SJSA1 (cell line): ENCODE measurements at places on chromosomes 3 and 15. TPM values are rescaled to one million over a fixed set of nuclear protein-coding genes. Genes with fewer than 3 reads are reported as not detected.

GRCh38 chr3:151501923-151502632 lies 41.2 kb upstream of the IGSF10 start:
- no peak for DNase-seq
- H3K27me3 ChIP-seq = no peaks in the 10 kb centered on the region
- H3K4me1 ChIP-seq = no peaks in the 10 kb centered on the region
- H3K4me3 ChIP-seq = no peak overlapping the region
- H3K36me3 ChIP-seq = no peaks in the 10 kb centered on the region

DNA sequence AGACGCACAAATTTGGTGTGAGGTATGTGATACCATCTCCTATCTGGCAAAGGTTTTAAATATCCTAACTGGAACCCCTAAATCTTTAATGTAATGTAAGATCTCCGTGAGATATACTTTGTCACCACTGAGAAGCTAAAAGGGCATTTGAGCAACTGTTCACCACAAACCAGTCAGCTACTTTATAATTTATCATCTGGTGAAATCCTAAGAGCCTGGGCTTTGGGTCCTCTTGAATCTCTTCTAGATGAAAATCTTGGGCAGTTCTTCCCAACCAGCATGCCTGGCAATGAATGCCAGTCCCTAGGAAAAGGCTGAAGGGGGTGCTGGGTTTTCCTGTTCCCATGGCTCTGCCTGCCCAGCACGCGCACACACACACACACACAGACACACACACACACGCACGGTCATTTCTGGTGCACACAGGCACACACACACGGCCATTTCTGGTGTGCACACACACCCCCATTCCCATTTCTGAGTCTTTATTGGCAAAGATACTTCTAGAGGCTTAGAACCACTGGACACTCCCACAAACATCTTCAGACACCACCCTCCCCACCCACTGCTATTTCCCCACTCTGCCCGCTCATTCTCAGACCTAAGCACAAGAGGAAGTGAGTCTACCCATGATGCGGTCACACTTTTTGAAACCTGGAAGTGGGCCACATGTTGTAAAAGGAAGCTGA lies 72.6 kb downstream of the MYO1E start:
- no peak overlapping the region for H3K4me3 ChIP-seq
- peaks cover 93% of the 10 kb centered on the region for H3K4me1 ChIP-seq
- H3K27ac ChIP-seq = peak overlapping the region; percentile 78
- DNase-seq = peak; percentile 88
- no peaks in the 10 kb centered on the region for H3K27me3 ChIP-seq
- H3K36me3 ChIP-seq = 0 out of 2 replicates have a peak, but pooled peaks cover 2% of the 10 kb centered on the region

DNA sequence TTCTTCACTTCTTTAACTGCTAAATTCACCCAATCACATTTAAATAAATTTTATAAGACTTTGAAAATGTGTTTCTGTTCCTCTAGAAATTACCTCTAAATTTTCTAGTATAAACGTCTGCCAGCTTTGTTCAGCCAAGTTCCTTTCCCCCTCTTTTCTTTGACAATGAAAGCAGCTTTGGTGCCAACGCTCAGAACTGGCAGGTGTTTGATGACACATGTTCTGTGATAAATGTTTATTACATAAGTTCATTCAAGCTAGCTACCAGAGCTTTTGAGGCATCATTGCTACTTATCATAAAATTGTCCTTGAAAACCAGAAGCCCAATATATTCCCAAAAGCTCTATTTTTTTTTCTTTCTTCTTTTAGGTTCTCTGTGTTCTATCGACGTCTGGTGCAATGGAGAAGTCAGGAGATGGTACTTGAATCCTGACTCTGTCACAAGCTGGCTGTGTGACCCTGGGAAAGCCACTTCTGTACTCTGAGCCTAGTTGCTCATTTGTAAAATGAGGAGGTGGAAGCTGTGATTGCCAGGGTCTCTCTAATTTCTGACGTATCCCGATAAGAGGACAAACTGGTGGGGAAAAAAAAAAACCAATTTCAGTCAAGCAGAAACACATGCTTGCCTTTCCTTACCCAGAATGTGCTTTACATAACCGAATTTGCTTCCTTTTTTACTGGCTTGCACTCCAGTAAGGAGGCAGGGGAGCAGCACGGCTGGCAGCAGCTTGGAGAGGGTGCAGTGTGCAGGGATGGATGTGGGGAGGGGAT lies 187.1 kb upstream of the LPP start:
- H3K4me1 ChIP-seq = peaks cover 1% of the 10 kb centered on the region; the same call in 1 of the 2 replicates
- no peak overlapping the region for H3K4me3 ChIP-seq
- H3K27ac ChIP-seq = no peak overlapping the region

DNA sequence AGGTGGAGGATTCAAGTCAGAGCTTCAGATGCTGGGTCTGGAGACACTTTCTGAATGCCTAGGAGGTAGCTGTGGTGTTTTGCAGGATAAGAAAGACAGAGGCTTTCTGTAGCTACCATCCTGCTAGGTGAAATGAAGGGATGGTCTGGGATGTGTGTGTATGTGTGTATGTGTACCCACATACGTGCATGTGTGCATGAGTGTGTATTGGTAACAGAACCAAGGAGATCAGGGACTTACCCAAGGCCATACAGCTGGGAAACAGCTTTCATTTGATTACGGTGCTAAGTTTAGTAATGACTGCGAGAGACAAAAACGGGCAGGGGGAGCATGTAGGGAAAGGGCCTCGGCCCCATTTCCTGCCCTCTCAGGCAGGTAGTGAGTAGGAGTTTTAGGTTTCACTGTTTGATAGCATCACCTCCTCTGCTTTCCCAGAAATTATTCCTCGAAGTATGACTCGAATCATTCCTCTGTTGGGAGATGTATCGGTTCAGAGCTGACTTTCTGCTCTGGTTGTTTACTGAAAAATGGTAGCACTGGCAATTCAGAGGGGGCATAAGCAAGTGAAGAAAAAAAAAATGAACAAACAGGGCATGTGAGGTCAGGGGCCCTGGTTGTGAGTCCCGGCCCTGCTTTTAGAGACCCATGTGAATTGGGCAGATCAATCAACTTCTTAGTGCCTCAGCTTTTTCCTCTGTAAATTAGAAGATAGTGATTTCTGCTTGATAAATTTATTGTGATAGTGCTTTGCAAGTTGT lies 130.7 kb downstream of the LPP start:
- H3K27ac ChIP-seq = peak overlapping the region; percentile 81; the same call in 1 of the 2 replicates
- H3K4me1 ChIP-seq = peaks cover 58% of the 10 kb centered on the region
- H3K36me3 ChIP-seq = peaks cover 45% of the 10 kb centered on the region
- no peaks in the 10 kb centered on the region for H3K27me3 ChIP-seq
- DNase-seq = no peak
- H3K4me3 ChIP-seq = no peak overlapping the region

- no peak overlapping the region for H3K27ac ChIP-seq
- DNase-seq = no peak
- no peaks in the 10 kb centered on the region for H3K4me1 ChIP-seq
- H3K36me3 ChIP-seq = no peaks in the 10 kb centered on the region
Measured at GRCh38 chr15:93645594-93645993, 556.6 kb upstream of the RGMA start.

DNA sequence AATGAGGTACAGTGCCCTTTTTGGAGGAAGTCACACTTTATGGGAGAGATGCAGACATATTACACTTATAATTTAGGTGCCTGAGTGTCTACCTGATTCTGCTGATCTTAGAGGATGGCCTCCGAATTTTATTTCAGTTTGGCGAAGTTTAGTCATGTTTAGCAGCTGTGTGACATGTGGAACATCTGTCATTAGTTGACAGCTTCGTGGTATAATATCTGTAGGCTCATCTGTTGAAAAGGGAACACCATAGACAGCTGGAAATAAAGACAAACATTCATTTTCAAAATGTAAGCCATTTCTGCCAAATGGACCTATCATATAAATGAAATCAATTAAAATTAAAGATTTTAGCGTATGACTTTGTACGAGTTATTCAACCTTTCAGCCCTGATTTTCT lies 165.4 kb downstream of the CFAP20DC start:
- H3K27me3 ChIP-seq = no peaks in the 10 kb centered on the region
- H3K4me1 ChIP-seq = no peaks in the 10 kb centered on the region; the same call in 1 of the 2 replicates
- H3K36me3 ChIP-seq = no peaks in the 10 kb centered on the region

- no peaks in the 10 kb centered on the region for H3K4me1 ChIP-seq
- H3K27me3 ChIP-seq = no peaks in the 10 kb centered on the region
- no peak for DNase-seq
- H3K36me3 ChIP-seq = no peaks in the 10 kb centered on the region
Measured at GRCh38 chr3:13727890-13728289, 152.0 kb downstream of the WNT7A start.

- H3K27me3 ChIP-seq = no peaks in the 10 kb centered on the region
- no peak overlapping the region for H3K4me3 ChIP-seq
- peak; percentile 37 for DNase-seq
- no peaks in the 10 kb centered on the region for H3K36me3 ChIP-seq
- peak overlapping the region; percentile 56 for H3K27ac ChIP-seq
Measured at GRCh38 chr15:37773111-37773860, 161.2 kb upstream of the TMCO5A start.

DNA sequence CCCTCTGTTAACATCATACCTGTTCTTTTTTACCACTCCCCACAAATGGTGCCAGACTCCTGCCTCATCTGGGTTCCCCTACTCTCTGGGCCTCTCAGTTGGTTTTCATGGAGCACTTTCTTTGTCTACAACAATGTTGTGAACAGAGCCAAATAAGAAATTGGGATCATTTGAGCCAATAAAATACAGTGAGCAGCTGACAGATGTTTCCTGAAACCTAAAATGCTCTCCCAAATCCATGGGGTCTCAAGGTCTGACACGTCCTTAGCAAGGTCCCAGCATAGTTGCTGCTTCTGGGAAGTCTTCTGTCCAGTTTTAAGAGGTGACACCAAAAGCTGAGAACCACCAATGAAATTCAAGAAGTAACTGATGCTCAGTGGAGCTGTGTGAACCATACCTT lies 1.7 kb downstream of the NMNAT3 start:
- no peak overlapping the region for H3K4me3 ChIP-seq
- DNase-seq = no peak
- H3K27ac ChIP-seq = no peak overlapping the region
- H3K27me3 ChIP-seq = peaks cover 5% of the 10 kb centered on the region; the same call in 1 of the 2 replicates
- no peaks in the 10 kb centered on the region for H3K36me3 ChIP-seq

DNA sequence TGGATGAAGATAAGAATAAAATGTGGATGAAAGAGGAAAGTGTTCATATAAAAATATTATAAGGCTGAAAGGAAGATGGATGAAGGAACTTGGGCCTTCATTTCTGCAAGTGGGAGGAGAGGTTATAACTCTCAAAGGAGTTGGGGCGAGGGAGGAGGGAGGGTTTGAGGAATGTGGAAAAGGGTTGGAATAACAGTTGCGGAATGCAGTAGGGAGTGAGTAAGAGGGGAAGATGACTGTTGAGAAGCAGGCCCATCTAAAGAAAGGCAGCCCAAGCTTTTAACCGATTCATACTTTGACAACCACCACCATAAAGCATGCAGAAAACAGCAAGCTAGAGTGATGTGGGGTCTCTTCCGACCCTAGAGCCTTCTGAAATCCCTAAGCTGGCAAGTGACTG lies 8.3 kb upstream of the TM4SF4 start:
- no peaks in the 10 kb centered on the region for H3K36me3 ChIP-seq
- H3K4me1 ChIP-seq = peaks cover 51% of the 10 kb centered on the region
- no peaks in the 10 kb centered on the region for H3K27me3 ChIP-seq
- peak; percentile 80 for DNase-seq

DNA sequence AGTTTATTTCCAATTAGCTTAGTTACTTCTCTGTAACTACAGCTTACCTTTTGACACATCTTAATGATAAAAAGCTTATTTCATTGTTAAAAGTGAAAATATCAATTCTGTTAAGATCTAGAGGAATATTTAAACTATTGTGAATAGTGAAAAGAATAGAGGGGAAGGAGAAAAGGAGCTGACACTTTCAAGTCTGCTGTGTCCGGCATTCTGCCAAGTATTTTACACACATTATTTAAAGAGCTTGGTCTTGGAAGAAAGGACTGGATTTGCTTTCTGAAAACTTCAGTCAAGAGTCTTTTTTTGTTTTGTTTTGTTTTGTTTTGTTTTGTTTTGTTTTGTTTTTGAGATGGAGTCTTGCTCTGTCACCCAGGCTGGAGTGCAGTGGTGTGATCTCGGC lies 34.8 kb downstream of the CCDC80 start:
- H3K4me3 ChIP-seq = no peak overlapping the region
- DNase-seq = no peak
- peaks cover 14% of the 10 kb centered on the region for H3K4me1 ChIP-seq
- peaks cover 23% of the 10 kb centered on the region for H3K36me3 ChIP-seq

DNA sequence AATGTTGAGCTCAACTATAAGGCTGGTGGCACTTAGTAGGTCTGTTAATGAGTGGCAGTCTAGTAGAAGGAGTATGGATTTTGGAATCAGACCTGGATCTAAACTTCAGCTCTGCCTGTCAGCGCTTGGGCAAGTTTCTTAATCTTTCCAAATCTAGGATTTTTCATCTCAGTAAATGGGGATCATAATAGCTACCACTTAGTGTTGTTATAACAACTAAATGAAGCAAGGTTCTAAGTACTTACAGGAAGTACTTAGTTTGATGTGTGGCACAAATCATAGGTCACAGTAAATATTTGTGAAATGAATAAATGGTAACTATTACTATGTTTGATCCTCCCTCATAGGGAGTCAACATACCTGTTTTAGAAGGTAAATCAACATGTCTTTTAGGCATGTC lies 31.4 kb downstream of the SLC49A4 start:
- H3K4me3 ChIP-seq = no peak overlapping the region
- no peak overlapping the region for H3K27ac ChIP-seq
- no peaks in the 10 kb centered on the region for H3K4me1 ChIP-seq
- no peaks in the 10 kb centered on the region for H3K27me3 ChIP-seq

DNA sequence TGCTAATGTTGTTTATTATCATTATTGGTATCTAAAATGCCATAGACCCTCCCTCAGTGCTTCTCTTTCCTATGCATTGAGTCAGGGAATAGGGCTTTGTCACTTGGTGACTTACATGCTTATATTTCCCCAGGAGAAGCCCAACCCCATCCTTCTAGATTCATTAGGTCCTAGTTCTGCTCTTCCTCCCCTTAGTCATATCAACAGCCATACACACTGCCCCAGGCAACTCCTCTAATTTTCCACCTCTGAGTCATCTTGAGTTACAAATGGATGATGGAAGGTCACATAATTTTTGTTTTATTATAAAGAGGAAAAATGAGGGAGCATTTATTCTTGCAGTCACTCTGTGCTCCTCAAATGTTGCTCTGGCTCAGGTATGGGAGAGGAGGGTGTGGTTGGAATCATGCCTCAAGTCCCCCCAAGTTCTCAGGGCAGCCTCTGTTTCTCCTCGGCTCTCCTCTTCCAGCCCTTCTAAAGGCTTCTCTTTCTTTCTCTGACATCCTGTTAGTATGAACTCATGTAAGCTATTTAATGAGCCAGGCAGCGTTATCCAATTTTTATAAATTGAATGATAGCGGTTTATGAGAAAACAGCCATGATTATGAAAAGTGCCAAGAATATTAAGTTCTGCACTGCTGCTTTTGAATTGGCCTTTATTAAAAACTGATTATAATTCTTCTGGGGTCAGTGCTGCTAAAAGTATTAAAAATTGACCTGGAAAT lies 45.6 kb upstream of the FSTL1 start:
- no peaks in the 10 kb centered on the region for H3K27me3 ChIP-seq
- no peak overlapping the region for H3K4me3 ChIP-seq
- peak; percentile 82 for DNase-seq
- peaks cover 39% of the 10 kb centered on the region for H3K4me1 ChIP-seq
- peak overlapping the region; percentile 69 for H3K27ac ChIP-seq

GRCh38 chr3:111936967-111937366 lies 41.9 kb upstream of the ABHD10 start:
- H3K27ac ChIP-seq = peak overlapping the region; percentile 83
- no peaks in the 10 kb centered on the region for H3K27me3 ChIP-seq
- H3K36me3 ChIP-seq = peaks cover 56% of the 10 kb centered on the region

GRCh38 chr3:190319660-190320059 lies 2.6 kb downstream of the CLDN1 start:
- no peak for DNase-seq
- H3K27ac ChIP-seq = no peak overlapping the region
- H3K27me3 ChIP-seq = no peaks in the 10 kb centered on the region
- peaks cover 20% of the 10 kb centered on the region for H3K4me1 ChIP-seq
- H3K4me3 ChIP-seq = no peak overlapping the region

Gene CCR8
- not detected in 2 replicates for total RNA-seq

Gene SKOR1
- not detected in 2 replicates for total RNA-seq

Gene MOBP
- total RNA-seq = not detected in 2 replicates

Gene PRSS50
- total RNA-seq = not detected in 2 replicates

Gene GOLGA8J
- not detected in 2 replicates for total RNA-seq

Gene OXSM
- 6.2 and 12.2 TPM in 2 replicates for total RNA-seq
